Uterus (tissue), 4 donors: ENCODE measurements at places on chromosomes 5 and 9. TPM values are rescaled to one million over a fixed set of nuclear protein-coding genes. Genes with fewer than 3 reads are reported as not detected.

BTNL8 gene
- total RNA-seq = 2.9 TPM

HAND1 gene
- not detected for total RNA-seq

SLC45A2 gene
- 0.58 TPM for total RNA-seq

ZFP37 gene
- 17.2 TPM for total RNA-seq

PCDHA9 gene
- 0.26 TPM for total RNA-seq

ZNF622 gene
- 12.6 TPM for total RNA-seq

DNA sequence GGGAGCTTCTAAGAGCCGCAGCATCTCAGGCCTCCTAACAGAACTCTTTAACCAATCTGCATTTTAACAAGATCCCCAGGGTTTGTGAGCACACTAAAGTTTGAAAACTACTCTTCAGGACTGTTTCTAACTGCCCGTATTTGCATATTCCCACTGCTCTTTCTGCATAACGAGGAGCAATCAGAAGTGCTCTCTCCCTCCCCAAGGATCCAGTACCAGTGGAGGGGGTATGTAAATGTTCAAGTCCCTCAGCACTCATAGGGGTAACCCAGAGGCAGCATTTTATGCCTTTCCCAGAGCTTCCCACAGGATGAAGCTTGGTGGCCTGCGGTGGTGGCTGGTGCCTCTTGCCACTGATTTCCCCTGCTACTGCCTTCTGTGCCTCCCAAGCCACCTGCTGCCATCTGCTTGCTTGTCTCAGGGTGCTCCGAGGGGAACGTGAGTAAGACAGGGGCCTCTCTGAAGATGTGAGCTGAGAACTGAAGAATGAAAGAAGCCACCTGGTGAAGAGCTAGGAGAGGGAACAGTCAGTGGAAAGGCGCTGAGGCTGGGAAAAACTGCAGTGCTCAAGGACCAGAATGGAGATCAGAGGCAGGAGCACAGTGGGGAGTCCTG, 30.0 kb upstream of the PPP1R2B start:
- no peaks in the 10 kb centered on the region for H3K36me3 ChIP-seq
- no peak overlapping the region for H3K4me3 ChIP-seq
- H3K27ac ChIP-seq = no peak overlapping the region
- DNase-seq = no peak
- no peaks in the 10 kb centered on the region for H3K27me3 ChIP-seq

DNA sequence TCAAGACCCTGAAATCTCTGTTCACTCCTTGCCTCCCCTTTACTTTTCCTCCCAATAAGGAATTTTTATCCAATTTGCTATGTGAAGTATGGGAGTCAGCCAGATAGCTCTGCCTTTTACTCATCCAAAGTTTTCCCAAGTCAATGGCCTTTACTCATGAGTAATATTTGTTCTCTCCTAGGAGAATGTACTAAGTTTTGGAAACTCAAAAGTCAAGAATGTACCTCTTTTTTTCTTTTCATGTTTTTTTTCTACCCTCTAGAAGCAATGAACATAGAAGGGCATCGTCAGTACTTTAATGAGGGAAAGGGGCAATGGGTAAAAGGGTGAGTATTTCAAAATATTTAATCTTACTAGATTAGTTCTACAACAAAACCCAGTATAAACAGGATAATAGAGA, 140.2 kb upstream of the SGCD start:
- no peak overlapping the region for H3K27ac ChIP-seq
- no peaks in the 10 kb centered on the region for H3K36me3 ChIP-seq
- no peak for DNase-seq
- no peak overlapping the region for H3K4me3 ChIP-seq

DNA sequence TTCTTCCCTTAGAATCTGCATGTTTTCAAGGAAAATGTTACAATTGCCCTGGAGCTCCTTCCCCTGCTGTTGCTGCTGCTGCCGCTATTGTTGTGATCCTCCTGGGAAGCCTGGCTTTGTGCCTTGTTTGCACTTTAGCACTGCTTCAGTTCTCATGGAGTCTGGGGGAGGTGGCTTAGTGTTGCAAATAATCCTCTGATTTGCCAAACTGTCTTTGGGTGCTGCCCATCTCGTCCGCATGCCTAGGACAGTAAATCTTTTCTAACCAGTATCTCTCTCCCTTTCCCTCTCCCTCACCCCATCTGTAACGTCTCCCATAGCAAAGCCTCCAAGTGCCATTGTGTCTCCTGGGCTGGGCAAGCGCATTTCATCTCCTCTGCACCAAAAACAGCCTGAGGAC, 30.3 kb downstream of the FAM240B start:
- H3K36me3 ChIP-seq = no peaks in the 10 kb centered on the region
- no peak overlapping the region for H3K27ac ChIP-seq
- H3K4me3 ChIP-seq = no peak overlapping the region
- no peaks in the 10 kb centered on the region for H3K27me3 ChIP-seq

- no peak overlapping the region for H3K27ac ChIP-seq
- no peak overlapping the region for H3K4me3 ChIP-seq
- no peaks in the 10 kb centered on the region for H3K4me1 ChIP-seq
- no peaks in the 10 kb centered on the region for H3K27me3 ChIP-seq
- no peak for DNase-seq
Measured at GRCh38 chr5:121325930-121326329, 525.8 kb upstream of the FTMT start.

- no peaks in the 10 kb centered on the region for H3K36me3 ChIP-seq
- no peak overlapping the region for H3K27ac ChIP-seq
- no peaks in the 10 kb centered on the region for H3K4me1 ChIP-seq
- no peak for DNase-seq
Measured at GRCh38 chr5:130323804-130324454, 419.7 kb downstream of the CHSY3 start.

GRCh38 chr5:103258957-103259704, 568 bp downstream of the MACIR start:
- peak overlapping the region; percentile 69 for H3K4me3 ChIP-seq
- no peaks in the 10 kb centered on the region for H3K27me3 ChIP-seq
- H3K27ac ChIP-seq = peak overlapping the region; percentile 85
- no peaks in the 10 kb centered on the region for H3K36me3 ChIP-seq
- H3K4me1 ChIP-seq = no peaks in the 10 kb centered on the region
- peak; percentile 45 for DNase-seq

DNA sequence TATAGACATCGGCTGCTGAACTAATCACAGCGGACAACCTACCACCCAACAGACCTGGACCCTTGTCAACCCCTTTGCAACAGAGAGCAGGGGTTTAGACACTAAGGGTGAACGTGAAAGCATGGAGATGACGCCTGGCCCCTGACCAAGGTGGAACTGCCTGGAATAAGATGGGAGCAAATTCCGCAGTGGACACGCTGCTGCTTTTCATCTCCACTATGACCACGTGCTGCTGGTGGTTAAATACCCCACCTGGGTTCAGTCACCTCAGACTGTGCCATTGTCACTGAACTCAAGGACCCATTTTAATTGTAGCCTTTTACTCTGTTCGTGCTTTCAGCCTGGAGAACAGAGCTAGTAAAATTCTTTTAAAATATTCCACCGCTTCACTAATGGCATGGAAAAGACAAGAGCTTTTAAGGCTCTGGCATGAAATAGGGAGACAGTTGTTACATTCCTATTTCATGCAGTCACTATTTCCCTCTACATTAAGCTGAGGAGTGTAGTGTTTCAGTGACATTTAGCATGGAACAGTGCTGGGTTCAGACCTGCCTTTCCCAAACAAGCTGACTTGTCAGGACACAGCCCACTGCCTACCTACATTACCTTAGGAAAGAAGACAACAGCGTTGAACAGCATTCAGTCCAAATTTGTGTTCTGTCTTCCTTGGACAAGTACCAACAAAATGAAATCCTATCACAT, 96.8 kb downstream of the ANKRD18B start:
- H3K27ac ChIP-seq = peak overlapping the region; percentile 8
- no peaks in the 10 kb centered on the region for H3K4me1 ChIP-seq
- DNase-seq = no peak
- H3K36me3 ChIP-seq = no peaks in the 10 kb centered on the region

DNA sequence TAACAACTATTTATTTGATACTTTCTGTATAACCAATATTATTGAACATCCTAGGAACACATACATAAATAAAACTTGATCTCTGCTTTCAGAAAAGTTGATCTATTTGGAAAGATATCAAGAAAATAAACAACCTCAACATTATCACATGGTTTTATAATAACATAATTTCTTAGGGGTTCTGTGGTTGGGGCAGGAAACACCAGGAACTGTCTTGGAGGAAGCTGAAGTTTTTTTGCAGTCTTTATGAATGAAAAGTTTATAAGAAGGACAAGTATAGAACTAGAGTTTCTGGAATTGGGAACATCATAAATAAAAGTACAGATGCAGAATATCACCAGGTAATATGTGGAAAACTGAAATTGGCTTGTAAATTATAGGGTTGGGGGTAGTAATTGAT, 296.1 kb downstream of the TAF11L14 start:
- H3K36me3 ChIP-seq = no peaks in the 10 kb centered on the region
- H3K4me1 ChIP-seq = no peaks in the 10 kb centered on the region
- H3K4me3 ChIP-seq = no peak overlapping the region
- H3K27me3 ChIP-seq = no peaks in the 10 kb centered on the region
- no peak overlapping the region for H3K27ac ChIP-seq
- no peak for DNase-seq

GRCh38 chr5:89228355-89228754, 345.4 kb upstream of the MEF2C start:
- no peak overlapping the region for H3K4me3 ChIP-seq
- DNase-seq = no peak
- H3K36me3 ChIP-seq = no peaks in the 10 kb centered on the region

GRCh38 chr5:149323621-149324205, 21.6 kb upstream of the GRPEL2 start:
- no peaks in the 10 kb centered on the region for H3K27me3 ChIP-seq
- peak overlapping the region; percentile 46 for H3K27ac ChIP-seq
- DNase-seq = no peak
- H3K4me1 ChIP-seq = no peaks in the 10 kb centered on the region
- H3K4me3 ChIP-seq = no peak overlapping the region

- H3K4me1 ChIP-seq = no peaks in the 10 kb centered on the region
- no peak overlapping the region for H3K4me3 ChIP-seq
- no peak overlapping the region for H3K27ac ChIP-seq
- no peaks in the 10 kb centered on the region for H3K27me3 ChIP-seq
- no peak for DNase-seq
Measured at GRCh38 chr5:157215514-157216167, 35.0 kb downstream of the ITK start.

- DNase-seq = no peak
- no peaks in the 10 kb centered on the region for H3K36me3 ChIP-seq
- H3K27ac ChIP-seq = no peak overlapping the region
Measured at GRCh38 chr5:138716456-138716924, 36.7 kb upstream of the CTNNA1 start.

GRCh38 chr9:127116957-127117356, 5.5 kb downstream of the ANGPTL2 start:
- no peaks in the 10 kb centered on the region for H3K27me3 ChIP-seq

DNA sequence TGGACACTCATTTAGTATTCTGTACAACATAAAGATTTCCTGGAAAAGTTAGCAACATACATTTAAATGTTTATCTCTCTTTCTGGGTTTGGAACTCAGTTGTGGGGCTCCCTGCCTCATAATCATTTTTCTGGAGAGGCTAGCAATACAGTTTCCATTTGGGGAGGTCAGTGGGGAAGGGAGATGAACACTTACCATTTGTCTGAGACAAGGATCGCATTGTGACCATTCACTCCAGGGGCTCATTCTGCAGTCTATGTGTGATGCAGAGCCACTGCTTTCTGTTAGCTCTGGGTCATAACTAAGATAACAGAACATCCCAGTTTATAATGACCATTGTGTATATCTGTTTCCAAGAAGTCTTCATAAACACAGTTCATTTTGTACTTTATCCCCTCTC, 22.4 kb downstream of the C9 start:
- H3K4me3 ChIP-seq = no peak overlapping the region
- no peaks in the 10 kb centered on the region for H3K36me3 ChIP-seq
- H3K27me3 ChIP-seq = no peaks in the 10 kb centered on the region
- DNase-seq = no peak
- no peaks in the 10 kb centered on the region for H3K4me1 ChIP-seq

GRCh38 chr5:73387601-73388305, 60.8 kb downstream of the FOXD1 start:
- no peaks in the 10 kb centered on the region for H3K36me3 ChIP-seq
- H3K27me3 ChIP-seq = peaks cover 6% of the 10 kb centered on the region
- H3K4me3 ChIP-seq = no peak overlapping the region
- H3K4me1 ChIP-seq = no peaks in the 10 kb centered on the region
- H3K27ac ChIP-seq = no peak overlapping the region

DNA sequence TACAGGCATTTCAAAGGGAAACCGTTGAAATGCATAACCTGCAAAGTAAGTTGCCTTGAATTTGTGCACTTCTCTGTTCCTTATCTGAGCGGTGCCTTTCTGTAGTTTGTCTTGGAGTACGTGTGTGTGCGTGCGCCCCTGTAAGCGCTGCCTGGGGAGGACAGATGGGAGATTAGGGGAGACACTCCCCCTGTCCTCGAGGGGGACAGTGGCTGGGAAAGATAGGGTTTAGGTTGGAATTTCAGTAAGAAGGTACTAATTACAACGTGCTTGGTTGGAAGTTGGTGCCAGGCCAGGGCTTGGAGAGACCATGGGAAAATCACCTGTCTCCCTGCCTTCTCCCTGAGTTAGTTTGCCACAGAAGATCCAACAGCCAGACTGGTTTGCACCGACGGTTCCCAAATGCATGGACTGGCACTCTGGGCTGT, 73.2 kb downstream of the PIK3R1 start:
- H3K27me3 ChIP-seq = no peaks in the 10 kb centered on the region
- peak overlapping the region; percentile 55 for H3K4me3 ChIP-seq
- peak; percentile 55 for DNase-seq
- H3K4me1 ChIP-seq = peaks cover 15% of the 10 kb centered on the region
